ENCODE measurements at places on chromosomes 13 and 19. TPM values are rescaled to one million over a fixed set of nuclear protein-coding genes. Genes with fewer than 3 reads are reported as not detected.

TNNI3 gene
- 4.0 TPM for polyA plus RNA-seq

MYO1F gene
- 9.9 TPM for polyA plus RNA-seq

UQCR11 gene
- polyA plus RNA-seq = 159 TPM

OR10H1 gene
- not detected for polyA plus RNA-seq

ADGRE2 gene
- polyA plus RNA-seq = 1.1 TPM

SERPINE3 gene
- 0.79 TPM for polyA plus RNA-seq

DZIP1 gene
- polyA plus RNA-seq = 67.0 TPM

CEBPA gene
- polyA plus RNA-seq = 3.6 TPM

OR4F17 gene
- not detected for polyA plus RNA-seq

- no peak for DNase-seq
Observed at GRCh38 chr13:99062593-99062992, 84.7 kb upstream of the DOCK9 start.

DNA sequence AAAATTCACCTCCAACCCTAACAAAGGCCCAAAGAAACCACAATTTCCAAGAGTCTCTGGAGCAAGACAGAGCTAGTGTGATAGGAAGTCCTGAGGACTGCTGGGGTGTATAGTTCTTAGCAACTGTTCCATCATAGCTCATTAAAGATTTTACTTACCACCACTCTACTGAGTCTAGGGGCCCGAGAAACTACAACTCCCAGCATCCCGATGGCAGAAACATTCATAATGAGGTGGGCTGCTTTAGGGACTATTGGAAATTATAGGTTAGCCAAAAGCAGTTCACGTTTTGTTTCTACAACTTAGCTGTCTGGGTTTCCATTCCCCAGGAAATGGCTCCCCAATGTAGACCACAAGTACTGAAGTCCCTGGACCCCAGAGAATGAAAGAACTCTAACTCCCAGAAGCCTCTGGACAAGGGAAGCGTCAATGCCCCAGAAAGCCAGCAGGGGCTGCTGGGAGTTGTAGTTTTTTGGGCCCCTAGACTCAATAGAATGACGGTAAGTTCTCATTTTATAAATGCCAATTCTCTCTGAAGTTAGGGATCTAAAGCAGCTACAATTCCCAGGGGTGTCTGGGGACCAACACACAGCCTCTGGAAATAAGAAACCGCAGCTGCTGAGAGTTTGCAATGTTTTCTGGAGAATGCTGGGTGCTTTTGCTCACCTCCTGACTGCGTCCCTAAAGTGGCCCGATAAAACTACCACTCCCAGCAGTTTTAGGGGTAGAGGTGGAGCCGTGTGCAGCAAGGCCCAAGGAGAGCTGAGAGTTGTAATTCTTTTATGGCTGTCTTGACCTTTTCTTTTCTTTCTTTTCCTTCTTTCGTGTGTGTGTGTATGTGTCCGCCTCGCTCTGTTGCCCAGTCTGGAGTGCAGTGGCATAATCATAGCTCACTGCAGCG, 11.1 kb downstream of the FTL start:
- no peak for DNase-seq

GRCh38 chr19:28012361-28012760, 1200.6 kb downstream of the UQCRFS1 start:
- no peak for DNase-seq

DNA sequence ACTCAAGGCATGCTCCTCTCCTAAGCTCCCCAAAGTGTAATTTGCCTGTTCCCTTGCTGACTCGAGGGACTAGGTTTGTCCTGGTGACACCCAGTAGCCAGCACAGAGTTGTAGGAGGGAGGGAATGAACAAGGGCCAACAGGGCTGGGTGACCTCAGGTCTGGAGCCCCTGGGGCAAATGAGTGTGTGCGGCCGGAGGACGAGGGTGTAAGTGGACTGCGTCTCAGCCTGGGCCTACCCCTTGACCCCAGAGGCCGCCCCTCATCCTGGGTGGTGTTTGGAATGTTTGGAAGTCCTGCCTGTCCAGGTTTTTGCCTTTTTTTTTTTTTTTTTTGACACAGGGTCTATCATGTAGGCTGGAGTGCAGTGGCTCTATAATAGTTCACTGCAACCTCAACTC, 1.3 kb upstream of the ZNF653 start:
- DNase-seq = no peak

DNA sequence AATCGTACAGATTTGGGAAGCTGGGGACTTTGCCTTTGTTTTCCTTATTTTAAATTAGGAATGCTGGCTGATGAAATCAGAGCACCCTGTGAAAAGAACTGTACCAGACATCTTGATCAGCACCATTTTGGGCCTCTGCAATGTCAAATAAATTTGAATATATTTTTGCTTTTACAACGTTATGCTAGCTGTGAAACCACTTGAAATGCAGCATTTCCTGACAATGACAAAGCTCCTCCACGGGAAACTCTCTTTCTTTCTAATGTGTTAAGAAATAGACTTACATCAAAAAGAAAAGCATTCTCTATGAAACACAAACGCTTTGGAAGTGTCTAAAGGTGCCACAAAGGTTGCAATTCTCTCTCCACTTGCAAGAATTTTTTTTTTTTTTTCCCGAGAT, 47.1 kb upstream of the MAP3K10 start:
- no peak for DNase-seq

GRCh38 chr19:33804021-33804799, 7.5 kb downstream of the KCTD15 start:
- DNase-seq = no peak

GRCh38 chr13:58191754-58192153, 560.2 kb downstream of the PCDH17 start:
- no peak for DNase-seq

DNA sequence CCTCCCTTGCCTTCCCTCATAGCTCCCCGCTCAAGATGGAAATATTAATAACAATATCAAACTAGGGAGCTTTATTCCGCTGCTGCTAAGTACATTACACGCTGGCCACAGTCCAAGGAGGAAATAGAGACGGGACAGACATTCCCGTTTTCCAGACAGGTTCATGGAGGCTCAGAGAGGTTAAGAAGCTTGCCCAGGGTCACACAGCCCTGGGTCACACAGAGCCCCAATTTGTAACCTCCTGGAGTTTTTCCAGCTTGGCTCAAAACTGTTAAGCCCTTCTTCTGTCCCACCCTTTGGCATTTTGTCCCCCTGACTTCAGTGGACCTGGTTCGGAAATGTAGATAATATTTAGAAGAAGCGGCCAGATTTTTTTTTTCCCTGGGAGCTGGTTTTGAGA, 2.0 kb downstream of the BICRA start:
- no peak for DNase-seq

DNA sequence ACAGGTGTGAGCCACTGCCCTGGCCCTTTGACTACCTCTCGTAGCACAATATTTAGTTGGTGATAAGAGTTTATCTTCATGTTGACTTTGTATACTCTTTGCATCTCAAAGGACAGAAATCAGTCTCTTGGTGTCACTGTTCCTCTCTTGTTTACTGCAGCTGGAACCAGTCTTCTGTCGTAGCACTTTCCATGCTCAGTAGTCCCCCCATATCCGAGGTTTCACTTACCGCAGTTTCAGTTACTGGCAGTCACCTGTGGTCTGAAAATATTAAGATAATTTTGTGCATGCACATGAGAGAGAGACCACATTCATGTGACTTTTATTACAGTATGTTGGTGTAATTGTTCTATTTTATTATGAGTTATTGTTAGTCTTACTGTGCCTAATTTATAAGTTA, 49.1 kb downstream of the WASF3 start:
- no peak for DNase-seq

DNA sequence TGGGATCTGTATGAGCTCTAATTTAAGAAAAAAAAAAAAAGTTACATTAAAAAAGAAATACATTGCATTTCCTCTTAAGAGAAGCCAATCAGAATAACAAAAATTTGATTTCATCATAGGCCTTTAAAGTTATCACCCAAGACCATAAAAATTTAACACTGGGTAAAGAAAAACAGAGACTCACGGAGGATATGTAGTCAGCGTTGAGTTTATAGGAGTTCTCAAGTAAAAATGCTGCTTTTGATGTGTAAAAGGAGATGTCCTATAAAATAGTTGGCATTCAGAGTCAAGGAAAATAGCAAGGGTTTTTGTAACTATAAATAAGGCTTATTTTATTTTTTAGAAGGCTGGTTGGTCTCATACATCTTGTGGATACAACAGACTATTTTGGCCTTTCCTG, 191.1 kb downstream of the EFNB2 start:
- no peak for DNase-seq

GRCh38 chr19:23403052-23403451, 7.8 kb upstream of the ZNF91 start:
- DNase-seq = no peak

GRCh38 chr19:37506387-37507166, at the start of gene ZNF793:
ZNF793 (plus strand) TSS chr19:37506939; CDS start chr19:37523440, 16,501 bp downstream.
- DNase-seq = peak; percentile 80

DNA sequence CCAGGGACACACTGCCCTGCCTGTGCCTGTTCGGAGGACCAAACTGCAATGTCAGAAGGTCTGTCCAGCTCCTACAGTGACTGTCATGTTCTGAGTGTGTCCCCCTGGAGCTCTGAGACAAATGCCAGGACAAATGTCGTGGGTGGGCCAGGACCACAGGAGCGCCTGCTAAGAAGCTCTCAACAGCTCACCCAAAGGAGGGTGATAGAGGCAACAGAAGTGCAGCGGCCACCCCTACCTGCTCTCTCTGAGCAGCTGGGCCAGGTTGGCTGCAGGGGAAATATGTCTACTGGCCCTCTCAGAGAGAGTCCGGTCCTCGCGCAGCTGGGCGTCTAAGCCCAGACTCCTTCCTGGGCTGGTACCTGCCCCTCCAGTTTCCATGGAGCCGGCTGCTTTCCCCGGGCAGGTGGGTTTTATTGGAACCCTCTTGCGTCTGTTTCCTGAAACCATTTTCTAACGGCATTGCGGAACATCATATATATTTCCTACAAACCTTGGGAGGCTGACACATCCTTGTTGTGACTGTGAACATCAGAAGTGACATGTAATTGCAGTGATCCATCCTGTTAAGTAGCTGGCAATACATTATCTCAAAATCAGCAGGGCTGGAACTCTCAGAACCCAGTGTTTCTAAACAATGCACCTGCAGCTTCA, 78.1 kb downstream of the CHST8 start:
- DNase-seq = no peak

DNA sequence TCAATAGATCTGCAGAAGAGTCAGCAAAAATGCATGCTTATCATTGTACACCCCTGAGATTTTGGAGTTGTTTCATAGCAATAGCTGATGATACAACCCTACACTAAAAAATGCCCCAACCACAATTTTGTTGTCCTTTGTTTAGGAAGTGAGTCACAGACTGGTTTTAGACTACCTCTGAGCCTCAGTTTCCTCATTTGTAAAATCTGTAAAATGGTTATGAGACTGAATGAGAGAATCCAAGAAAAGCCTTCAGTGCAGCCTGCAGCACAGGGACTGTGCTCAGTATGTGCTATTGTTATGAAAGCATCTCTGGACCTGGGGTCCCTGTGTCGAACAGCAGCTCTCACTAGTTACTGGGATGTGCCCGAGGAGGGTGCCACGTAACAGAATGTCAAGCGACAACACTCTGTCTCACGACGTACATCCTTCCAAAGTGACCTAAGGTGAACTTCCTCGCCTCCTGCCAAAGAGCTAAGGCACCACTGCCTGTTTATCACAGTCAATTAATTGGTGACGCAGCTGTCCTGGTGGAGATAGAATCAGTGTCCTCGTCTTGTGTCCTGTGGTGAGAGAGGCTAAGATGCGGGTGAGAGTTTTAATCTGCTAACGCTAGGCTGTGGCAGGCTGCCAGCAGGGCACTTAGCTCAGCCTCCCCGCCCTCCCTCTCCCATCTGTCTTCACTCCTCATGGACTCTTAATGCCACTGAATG, 18.1 kb downstream of the DHRS12 start:
- DNase-seq = no peak

- DNase-seq = no peak
Observed at GRCh38 chr13:51628059-51628852, 44.0 kb downstream of the WDFY2 start.
